ENCODE measurements at places on chromosomes 6 and 20. TPM values are rescaled to one million over a fixed set of nuclear protein-coding genes. Genes with fewer than 3 reads are reported as not detected.

The USP49 gene
- 6.1 TPM for total RNA-seq

The RBBP8NL gene
- not detected for total RNA-seq

The OTOR gene
- total RNA-seq, result not detected

The ENPP1 gene
- 1.1 TPM for total RNA-seq

The DNAH8 gene
- total RNA-seq, result 0.22 TPM

The PKHD1 gene
- total RNA-seq, result 0.02 TPM

The PHACTR1 gene
- total RNA-seq, result not detected

The MAFB gene
- total RNA-seq, result not detected

Data from activated CD4-positive, alpha-beta memory T cell treated with anti-CD3 and anti-CD28 coated beads for 36 hours (primary cell).